Activated naive CD4-positive, alpha-beta T cell treated with anti-CD3 and anti-CD28 coated beads, Interleukin-2, amount 10 ng/mL, durations not matched to agents 7 days and 5 days (primary cell): ENCODE measurements at places on chromosomes 1 and 21.

DNA sequence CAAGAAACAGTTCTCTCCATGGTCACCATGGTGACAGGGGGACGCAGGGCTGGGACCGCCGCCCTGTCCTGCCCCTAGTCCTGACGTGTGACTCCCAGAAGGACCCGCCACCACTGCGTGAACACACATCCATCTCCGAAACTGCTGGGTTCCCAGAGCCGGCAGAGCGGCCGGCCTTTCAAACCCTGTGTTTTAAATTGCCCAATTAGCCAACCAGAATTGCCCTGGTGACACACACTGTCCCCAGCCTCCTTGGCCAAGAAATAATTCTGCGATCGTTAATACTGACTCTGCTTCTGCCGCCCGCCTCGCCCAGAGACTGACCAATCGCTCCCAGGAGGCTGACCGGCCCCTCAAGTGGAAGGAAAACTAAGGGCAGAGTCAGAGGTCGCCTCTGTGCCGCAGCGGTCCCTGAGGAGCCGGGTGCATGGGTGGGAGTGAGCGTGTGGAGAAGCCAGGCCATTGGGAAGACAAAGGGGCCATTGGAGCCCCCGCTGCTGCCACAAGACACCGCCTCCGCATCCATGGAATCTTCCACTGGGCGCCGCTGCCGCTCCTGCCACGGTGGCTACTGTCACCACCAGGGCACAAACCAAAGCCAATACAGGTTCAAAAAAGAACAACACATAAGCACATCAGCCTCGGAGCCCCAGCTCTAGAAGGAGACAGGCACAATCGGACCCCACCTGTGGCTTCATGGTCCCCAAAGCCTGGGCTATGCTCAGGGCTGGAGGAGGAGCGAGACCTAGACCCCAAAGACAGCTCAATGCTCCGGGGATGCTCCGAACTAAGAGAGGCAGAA lies 273.2 kb downstream of the NPHP4 start:
- no peak for DNase-seq

- DNase-seq, result no peak
Observed at GRCh38 chr1:44472620-44473525, 67.8 kb downstream of the RNF220 start.

DNA sequence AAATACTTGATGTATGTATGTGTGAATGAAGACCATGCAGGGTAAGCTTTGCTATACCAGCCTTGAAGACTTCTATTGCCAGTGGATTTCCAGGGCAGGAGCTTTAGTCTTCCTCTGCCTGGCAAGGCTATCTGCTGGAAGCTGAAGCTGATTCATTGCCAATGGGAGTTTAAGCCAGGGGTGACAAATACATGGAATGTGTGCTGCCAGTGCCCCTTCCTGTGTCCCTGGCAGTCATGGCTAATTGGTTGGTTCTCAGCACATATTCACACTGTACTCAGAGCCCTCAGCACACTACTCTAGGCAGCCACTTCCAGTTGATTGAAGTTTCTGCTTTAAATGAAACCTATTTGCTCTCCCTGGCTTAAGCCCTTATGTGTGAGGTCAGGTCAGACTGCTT lies 1.5 kb downstream of the ZSCAN20 start:
- no peak for DNase-seq

DNA sequence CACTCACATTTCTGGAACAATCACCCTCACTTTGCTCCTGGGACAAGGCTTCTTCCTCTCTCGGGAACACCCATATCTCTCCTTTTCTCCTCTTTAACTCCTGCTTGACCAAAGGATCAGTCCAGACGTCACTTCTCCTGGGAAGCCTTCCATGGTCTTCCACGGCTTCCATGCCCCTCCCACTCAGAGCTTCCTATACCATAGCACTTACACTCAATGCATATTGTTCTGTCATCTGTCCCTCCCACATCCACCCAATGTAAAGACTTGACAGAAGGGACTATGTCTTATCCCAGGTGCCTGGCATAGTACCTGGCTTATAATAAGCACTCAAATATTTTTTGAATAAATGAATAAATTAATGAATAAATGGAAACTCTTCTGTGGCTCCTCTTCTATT lies 28.2 kb downstream of the CD34 start:
- DNase-seq, result no peak

DNA sequence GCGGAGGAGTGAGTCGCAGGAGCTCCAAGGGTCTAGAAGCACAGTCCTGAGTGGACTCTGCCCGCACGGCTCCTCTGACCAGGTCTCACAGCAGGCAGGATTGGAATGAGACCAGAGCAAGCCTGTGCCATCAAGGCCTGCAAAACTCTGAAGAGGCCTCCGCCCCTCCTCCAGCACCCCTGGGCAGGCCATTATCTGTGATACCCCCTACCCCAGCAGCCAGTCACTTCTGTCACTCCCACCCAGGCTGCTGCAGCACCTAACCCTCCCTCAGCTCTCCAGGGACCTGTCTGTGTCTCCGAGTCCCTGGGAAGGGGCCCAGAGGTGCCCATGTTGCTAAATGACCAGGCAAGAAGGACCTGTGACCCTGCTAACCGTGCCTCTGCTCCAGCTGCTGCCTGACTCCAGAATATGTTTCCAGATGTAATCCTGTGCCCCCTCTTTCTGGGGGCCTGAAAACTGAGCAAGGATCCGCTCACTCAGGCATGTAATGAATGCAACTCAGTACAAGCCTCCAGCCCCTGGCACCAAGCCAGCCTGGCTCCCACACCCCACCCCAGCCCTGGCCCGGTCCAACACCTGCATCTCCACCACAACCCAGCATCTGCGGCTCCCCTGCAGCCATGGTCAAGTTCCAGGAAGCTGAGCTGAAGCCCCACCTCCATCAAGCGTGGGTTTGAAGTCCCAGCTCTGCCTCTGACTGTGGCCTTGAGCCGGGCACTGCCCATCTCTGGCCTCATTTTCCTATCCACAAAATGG lies 22.1 kb upstream of the COL16A1 start:
- DNase-seq, result no peak

GRCh38 chr1:64846573-64847430 lies 101.9 kb downstream of the RAVER2 start:
- no peak for DNase-seq
